Activated CD4-positive, alpha-beta T cell treated with anti-CD3 and anti-CD28 coated beads for 48 hours (primary cell): ENCODE measurements at places on chromosomes 7 and 10.
A peak's percentile ranks its signal among the peaks of the same experiment; 100 is the strongest.

GRCh38 chr7:101681170-101682007, 52.3 kb upstream of the MYL10 start:
- DNase-seq: no peak

GRCh38 chr7:36035186-36035585, 117.9 kb upstream of the EEPD1 start:
- DNase-seq: no peak

DNA sequence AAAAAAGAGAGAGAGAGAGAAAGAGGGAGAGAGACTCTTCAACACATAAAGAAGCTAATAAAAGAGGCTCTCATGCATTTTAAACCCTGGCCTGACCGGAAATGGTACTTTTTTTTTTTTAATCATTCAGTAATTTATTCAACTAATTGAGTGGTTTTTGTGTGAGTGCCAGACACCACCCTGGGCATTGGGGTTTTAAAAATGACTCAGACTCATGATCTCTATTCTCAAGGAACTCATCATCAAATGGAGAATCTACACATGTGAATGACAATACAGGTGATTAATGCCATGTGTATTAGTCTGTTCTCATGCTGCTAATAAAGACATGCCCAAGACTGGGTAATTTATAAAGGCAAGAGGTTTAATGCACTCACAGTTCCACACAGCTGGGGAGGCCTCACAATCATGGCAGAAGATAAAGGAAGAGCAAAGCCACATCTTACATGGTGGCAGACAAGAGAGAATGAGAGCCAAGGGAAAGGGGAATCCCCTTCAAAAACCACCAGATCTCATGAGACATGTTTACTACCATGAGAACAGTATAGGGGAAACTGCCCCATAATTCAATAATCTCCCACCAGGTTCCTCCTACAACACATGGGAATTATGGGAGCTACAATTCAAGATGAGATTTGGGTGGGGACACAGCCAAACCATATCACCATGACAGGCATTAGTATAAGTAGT, 158.5 kb upstream of the AUTS2 start:
- no peak for DNase-seq

DNA sequence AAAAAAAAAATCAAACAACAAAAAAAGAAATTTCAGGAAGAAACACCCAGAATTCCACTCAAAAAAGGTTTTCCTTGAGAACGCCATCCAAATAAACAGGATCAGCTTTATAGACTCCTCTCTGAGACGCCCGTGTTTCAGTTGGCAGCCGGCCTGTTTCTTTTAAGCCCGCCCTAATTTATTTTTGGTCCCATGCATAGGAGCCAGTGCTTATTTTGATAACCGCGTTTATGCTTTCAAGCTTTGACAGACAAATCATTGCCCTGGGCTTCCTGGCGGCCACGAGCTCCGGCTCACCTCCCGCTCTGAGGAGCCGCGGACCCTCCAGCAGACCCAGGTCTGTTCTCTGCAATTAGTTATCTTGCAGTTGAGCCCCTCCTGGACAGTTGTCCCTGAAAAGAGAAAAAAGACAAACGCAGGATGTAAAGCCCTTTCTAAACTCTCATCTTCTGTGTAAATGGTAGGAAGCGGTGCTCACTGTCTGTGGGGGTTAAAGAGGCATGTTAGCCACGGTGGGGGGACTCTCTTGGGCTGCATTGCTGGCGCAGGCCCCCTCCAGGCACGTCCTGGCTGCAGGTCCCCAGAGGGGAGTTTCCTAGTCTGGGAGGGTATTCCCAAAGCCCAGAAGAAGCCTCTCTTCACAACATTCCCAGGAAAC, 22.2 kb upstream of the UNCX start:
- no peak for DNase-seq

DNA sequence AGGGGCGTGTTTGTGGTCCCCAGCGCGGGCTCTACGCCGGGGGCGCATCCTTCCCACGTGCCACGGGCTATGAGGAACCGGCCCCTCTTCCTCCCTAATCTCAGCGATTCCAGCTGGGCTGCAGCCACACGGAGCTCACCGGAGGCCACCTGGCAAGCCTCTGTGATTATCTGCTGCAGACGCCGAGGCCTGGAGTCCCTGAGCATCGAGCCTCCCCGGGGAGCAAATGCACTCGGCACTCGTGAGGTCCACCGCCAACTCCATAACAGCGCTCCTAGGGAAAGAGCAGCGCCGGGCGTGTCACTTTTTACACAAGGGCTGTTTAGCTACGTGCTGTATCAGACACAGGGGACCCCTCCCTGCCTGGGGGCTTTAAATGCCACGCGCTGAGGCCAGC, 101.2 kb downstream of the DYNC2I1 start:
- DNase-seq: no peak

GRCh38 chr10:71230656-71231025, 18.3 kb downstream of the UNC5B start:
- no peak for DNase-seq

DNA sequence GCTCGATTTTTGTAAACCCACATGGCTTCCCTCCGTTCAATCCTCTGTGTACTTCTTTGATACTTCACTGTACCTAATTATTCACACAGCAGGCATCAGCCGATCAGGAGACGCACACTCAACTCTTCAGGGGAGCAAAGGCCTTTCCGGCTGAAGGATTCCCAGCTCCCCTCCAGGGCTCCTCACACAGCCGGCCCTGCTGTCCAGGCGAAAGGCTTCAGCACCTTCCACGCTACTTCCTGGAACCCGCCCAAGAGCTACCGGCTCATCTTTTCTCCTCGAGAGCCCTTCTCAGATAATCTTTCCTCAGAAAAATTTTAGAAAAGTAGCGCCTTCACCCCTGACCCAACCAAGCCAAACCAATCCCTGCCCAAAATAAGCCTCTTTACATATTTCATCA, 270.4 kb downstream of the ZMYND11 start:
- no peak for DNase-seq

- no peak for DNase-seq
These were observed 284.9 kb upstream of the PLXDC2 start for GRCh38 chr10:19531324-19531723.

DNA sequence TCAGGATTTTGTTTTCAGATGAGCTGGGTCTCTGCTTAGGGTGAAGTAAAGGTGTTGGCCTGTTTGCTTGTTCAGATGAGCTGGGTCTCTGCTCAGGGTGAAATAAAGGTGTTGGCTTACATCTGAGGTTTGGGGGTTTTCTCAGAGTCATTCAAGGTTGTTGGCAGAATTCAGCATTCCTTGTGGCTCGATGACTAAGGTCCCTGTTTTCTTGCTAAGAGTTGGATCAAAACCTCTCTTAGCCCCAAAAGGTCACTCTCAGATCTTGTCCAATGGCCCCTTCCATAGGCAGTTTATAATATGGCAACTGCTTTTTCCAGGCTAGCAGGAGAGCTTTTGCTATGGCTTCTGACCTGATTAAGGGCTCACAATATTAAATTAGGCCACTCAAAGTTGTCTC, 106.6 kb downstream of the ADAM22 start:
- no peak for DNase-seq

- no peak for DNase-seq
These were observed 74.9 kb downstream of the KCNMA1 start for GRCh38 chr10:77562742-77563141.

GRCh38 chr7:6533893-6534495, 17.3 kb downstream of the GRID2IP start:
- DNase-seq: peak; percentile 65

GRCh38 chr7:87152897-87153641, 816 bp downstream of the DMTF1 start:
- peak; percentile 58 for DNase-seq

DNA sequence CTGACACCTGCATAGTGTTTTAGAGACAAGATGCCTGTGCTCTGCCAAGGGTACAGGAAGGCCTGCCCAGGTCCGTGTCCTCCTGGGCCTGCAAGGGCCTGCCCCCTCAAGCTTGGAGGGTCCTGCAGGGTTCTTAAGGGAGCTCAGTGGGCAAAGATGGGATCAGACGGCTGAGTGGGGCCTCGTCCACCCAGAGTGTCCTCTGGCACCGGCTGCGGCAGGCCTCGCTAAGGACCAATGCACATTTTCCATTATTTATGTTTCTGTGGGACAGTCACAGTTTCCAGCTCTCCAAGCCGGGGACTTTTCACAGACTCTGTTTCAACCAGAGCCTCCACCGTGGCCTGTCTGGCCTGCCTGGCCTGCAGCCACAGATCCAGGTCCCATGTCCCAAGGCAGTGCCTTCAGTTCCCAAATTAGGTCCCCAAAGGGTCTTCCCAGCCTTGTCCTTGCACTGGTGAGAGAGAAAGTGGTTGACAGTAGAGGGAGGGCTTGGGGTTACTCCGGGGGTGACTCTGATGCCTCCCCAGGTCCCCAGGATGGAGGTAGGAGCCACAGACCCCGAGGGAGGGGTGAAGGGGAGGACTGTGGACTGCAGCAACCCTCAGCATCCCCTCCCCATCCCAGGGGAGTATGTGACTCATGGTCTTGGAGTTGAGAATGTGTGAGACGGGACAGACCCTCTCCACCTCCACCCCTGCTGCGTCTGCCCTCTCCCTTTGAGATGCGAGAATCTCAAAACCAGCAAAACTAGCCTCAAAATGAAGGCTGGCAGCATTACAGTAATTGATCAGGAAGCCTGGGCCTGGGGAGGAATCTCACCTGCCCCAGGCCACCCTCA, 14.8 kb downstream of the MYL10 start:
- no peak for DNase-seq

DNA sequence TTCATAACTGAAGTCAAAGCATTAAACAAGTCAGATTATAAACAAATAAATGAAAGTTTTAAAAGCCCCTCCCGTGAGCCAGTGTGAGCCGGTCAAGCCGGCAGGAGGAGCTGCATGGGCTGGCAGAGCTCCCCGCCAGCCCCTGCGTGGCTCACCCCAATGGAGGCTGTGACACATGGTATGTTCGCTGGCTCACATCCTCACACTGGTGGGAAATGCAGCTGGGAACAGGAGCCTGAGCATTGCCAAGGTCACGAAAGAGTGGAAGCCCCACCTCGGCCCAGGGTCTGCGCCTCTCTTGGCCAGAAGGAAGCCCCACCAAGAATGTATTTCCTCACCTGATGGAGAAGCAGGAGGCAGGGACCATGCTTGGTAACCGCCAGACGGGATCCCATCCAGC, 261.7 kb upstream of the TCERG1L start:
- no peak for DNase-seq

GRCh38 chr10:55158633-55159032, 357.6 kb upstream of the PCDH15 start:
- DNase-seq: no peak

- no peak for DNase-seq
These were observed 133.1 kb downstream of the SH2D4B start for GRCh38 chr10:80670774-80671173.

GRCh38 chr7:5423976-5424748, 528 bp upstream of the TNRC18 start:
- peak; percentile 65 for DNase-seq

DNA sequence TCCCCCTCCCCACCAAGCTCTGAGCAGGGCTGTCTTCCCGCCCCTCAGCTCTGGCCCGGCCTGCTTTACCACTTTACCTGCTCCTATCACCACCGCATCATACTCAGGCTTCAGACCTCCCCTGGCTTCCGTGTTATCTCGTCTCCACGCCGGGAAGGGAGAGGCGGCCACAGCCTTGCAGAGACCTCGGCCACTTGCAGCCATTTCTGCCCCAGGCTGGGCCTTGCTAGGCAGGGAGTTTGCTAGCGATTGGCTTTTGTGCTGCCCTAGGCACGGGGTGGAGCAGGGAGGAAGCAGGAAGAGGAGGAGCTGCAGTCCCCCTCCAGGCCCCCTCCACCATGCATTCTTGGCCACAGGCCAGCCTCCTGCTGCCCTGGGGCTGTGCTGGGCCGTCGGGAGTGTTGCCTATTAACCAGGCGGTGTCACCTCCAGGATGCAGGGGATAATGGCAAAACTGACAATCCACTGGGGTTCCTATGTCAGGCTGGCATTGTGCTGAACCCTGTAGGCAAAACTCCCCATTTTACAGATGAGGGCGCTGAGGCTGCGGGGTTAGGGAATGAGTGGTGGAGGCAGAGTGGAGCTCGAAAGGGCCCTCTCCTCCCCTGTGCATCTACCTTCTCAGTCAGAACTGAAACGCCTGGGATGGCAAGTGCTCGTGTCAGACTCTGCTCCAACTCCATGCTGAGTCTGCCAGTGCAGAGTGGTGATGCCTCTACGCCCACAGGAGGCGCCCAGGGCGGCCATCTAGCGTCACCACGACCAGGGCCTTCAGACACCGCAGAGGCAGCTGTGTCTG, at the start of gene PYROXD2:
Gene PYROXD2, minus strand, starts transcription at position 251 of the 799 bp plus-strand sequence. Its CDS starts 47 bp downstream, at position 204.
- peak; percentile 44 for DNase-seq

- DNase-seq: no peak
These were observed 56.5 kb downstream of the MMRN2 start for GRCh38 chr10:86900955-86901354.

- DNase-seq: no peak
These were observed 14.3 kb upstream of the UBE2D1 start for GRCh38 chr10:58320351-58321049.

- no peak for DNase-seq
These were observed 31.5 kb downstream of the BTAF1 start for GRCh38 chr10:91955114-91955513.

GRCh38 chr10:86958901-86959736, 720 bp downstream of the SNCG start:
- no peak for DNase-seq

GRCh38 chr10:82889728-82890127, 1014.7 kb downstream of the NRG3 start:
- DNase-seq: no peak

DNA sequence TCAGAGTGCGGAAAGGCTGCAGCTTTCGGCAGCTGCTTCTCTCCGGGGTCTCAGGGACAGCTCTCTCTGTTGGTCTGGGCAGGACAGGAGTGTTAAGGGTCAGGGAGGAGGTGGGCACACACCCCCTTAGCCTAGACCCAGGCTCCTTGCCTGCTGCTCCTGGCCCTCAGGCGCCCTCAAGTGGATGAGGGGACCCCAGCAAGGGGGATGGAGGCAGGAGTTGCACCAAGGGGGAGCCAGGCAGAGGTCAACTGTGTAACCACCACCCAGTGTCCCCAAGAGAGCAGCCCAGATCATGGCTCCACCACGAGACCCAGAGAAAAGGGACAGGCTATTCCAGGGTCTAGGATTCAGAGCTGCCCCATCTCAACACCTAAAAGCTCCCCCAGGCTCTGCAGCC, 26.9 kb downstream of the SPOCK2 start:
- DNase-seq: no peak

GRCh38 chr10:51857305-51857704, 157.9 kb upstream of the CSTF2T start:
- no peak for DNase-seq

- DNase-seq: no peak
These were observed 43.9 kb downstream of the CHRM2 start for GRCh38 chr7:136912339-136912738.

GRCh38 chr7:12757443-12757842, 70.0 kb downstream of the ARL4A start:
- no peak for DNase-seq

DNA sequence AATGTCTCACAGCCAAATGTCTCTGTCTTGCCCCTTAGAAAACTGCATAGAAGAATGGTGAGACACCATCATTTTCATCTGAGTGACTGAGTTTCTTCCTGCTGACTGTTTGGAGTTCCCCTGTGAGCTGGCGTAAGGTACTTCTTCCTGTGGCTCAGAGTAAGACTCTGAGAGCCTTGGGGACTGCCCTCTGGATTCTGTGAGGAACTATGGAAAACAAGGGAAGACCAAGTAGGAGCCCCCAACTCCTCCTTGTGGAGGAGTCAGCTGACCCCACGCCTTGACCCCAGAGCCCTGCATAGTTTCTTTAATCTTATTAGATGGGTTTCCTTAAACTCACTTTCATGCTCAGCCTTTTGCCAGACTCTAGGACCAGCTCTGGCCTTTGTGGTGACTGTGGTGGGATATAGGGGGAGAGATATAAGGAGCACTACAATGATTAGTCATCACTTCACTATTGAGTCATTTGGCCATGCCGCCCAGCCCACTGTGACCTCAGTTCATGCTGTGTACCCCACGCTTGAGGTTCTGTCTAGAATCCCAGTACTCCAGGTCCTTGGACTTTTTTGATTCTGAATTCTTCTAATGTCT, 51.8 kb upstream of the FAM133B start:
- peak; percentile 79 for DNase-seq
